Right ventricle myocardium superior (tissue), 1 donor: ENCODE measurements at places on chromosomes 2 and 18.

DNA sequence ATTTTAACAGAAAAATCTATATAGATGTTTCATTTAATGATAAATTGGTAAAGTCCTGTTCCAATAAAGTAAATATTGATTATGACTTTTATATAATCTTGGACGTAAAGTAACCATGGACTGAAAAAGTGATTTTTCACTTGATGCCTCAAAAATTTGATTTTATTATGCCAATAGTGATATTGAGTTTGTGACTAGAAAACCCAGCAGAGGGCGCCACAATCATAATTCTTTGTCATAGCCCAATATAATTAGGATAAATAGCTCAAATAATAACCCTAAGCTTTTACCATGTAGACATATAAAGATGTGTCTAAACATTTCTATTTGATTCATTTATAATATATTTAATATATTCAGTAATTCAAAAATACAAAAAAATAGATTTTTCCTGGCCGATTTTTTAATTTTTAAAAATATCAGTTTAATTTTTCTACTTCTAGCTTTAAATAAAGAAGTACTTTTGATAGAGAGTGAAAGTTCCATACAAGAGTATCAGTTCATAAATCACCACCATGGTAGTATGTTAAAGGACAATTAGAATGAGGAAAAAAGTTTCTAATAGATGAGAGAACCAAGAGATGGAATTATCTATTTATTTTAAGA is 30.7 kb downstream of the CAMKMT start:
- no peak for DNase-seq

DNA sequence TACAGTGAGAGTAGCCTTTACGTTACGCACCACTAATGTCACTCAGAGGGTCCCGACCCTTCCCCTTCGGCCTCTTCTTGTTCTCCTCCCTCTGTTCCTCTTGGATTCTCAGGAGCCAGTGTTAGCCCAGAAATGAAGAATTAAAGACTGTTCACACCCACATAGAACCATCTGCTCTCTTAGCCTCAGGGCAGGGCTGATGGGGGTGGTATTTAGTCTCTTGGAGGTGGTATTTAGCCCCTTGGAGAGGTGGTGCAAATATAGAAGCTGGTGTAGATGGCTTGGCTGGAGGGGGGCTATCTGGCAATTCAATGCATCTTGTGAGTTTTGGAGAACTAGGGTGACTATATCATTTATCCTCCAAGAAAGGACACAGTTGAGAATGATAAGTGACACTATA is 286.5 kb downstream of the PRKCE start:
- DNase-seq, result no peak

GRCh38 chr18:26655525-26656430 is 107.4 kb upstream of the KCTD1 start:
- DNase-seq, result peak; percentile 76

- DNase-seq, result peak; percentile 44
Measured at GRCh38 chr2:73285159-73285739, 971 bp upstream of the FBXO41 start.

- DNase-seq, result no peak
Measured at GRCh38 chr2:111706481-111707001, 177.5 kb downstream of the ANAPC1 start.

DNA sequence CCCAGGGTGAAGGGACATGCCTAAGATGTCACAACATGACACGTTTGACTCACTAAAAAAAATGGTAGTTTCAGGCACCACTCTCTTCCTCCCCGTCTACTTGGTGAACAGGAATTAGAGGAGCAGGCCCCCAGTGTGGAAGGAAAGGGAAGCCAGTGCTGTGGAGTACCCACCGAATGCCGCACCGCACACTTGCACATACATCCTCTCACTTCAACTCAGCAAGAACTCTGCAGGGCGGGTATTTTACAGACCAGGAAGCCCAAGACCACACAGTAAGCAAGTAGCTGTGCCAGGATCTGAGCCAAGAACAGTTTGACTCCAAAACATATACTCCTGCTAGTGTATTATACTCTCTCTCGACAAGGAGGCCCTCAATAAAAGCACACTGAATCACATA is 69.8 kb downstream of the BCL2 start:
- DNase-seq, result no peak

GRCh38 chr2:197096649-197097048 is 170.1 kb upstream of the PGAP1 start:
- no peak for DNase-seq

- no peak for DNase-seq
Measured at GRCh38 chr2:5569256-5569655, 122.9 kb upstream of the SOX11 start.
